ENCODE measurements at places on chromosomes 6 and 20.

DNA sequence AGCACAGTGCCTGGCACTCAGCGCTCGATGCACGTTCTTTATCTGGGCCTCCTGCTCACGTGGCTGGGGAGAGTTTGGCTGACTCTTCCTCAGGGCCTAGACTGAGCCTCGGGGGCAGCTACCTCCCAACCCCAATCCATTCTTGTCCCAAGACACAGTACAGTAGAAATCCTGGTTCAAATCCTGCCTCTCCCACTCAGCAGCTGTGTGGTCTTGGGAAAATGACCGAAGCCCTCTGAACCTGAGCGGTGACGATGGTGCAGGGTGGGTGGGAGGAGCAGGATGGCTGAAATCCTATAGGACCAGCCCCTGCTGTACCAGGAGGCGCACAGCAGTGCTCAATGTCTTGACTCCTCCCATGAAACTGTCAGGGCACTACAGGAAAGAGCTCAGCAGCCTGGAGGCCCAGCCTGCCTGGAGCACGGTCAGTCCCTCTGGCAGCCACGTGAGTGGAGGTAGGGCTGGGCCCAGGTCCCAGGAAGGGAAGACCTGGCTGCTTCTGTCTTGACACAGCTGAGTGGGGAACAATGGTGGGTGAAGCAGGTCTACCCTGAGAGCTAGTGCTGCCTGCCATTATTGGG, 31.5 kb downstream of the PDRG1 start:
- DNase-seq = no peak

- DNase-seq = no peak
These were observed 688.6 kb upstream of the CITED2 start for GRCh38 chr6:140063021-140063399.

DNA sequence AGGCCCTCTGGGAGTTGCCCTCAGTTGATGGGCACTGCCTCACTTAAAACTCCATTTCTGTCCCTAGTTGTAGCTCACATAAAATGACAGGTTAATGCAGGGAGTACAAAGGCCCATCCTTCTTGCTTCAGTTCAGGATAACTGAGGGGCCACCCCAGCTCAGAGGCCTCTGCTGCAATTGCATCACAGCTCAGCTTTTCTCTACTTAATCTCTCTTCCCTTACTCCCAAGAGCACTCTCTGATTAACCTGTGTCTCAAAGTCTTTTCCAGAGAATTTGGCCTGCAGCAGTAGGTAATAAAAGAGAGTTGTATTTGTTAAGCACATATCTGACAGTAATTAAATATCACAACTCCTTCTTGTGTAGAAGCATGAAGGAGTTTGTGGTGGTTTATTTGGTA, 40.9 kb upstream of the FLRT3 start:
- DNase-seq = no peak

DNA sequence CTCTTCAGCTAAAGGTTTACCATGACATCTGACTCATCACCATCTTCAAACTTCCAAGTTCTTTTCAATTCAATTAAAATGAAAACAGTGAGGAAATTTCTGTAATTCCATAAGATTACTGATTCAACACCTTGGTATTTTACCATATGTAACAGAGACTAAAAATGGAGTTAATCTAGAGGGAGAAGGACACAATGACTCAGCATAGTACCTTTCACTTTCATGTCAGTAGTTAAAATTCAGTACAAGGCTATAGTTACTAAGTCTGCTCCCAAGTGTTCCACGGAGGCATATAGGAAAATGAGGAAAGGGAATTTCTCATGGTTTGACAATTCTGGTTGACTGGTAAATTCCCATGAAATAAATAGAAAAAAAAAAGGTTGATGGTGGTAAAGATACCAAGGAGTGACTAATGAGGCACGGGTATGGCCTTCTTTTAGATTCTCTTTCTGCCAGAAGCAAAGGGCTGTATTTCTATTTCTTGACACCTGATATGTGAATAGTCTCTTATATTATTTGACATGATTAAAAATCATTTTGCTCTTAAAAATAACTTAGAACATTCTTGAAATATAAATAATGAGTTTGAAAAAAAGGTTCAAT, 526.7 kb upstream of the ADGRB3 start:
- no peak for DNase-seq

DNA sequence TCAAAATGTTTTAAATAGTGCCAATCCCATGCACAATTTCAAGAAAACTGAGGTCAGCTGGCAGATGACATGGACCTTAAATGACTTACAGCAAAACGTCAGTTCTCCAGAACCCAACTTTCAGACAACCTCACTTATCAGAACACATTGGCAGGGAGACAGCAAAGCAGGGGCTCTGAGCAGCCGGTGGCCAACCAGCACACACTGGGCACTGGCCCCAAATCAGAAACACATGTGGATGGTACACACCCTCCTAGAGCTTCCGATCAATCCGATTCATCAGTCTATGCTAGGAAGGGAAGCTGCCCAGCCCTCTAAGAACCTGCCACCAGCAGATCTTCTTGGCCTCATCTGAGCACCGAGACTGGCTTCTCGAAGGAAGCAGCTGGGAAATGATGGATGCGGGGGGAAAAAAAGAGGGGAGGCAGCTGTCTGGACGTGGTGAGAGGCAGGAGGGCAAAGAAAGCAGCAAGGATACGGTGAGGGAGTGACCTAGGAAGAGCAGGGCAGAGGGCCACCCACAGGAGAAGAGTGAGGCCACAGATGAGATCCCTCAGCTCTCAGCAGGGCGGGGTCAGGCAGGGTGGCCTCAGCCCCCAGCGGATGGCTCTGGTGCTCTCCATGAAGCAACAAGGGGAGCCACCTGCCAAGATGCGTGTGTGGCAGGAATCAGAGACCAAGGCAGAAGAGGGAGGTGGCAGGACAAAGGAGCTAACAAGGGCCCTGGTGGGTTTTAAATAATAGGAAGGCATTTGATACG, 32.9 kb downstream of the TAF4 start:
- no peak for DNase-seq

DNA sequence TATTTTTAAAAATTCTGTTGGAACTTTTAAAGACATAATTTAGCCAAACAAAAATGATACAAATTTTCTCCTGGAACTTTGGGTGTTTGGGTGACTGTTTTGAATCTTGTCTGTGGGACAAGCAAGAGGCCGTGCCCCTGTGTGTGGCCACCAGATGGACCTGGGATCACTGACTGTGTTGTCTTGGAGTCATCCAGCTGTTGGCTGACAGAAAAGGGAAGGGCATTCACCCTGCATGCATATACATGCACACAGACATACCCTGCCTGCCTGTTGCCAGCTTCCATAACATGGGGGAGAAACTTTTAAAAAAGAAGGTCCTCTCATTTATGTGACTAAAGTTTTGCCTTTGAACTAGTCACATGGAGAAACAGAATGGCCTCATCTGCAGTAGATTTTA, 72.7 kb downstream of the BLOC1S5 start:
- DNase-seq = no peak

Data from stimulated activated CD4-positive, alpha-beta T cell treated with anti-CD3 and anti-CD28 coated beads, Interleukin-1b, Interleukin-23, amount 100 ng/mL, for 4 hours (primary cell).